Fibroblast of the aortic adventitia (primary cell): ENCODE measurements at places on chromosomes 1 and 21. TPM values are rescaled to one million over a fixed set of nuclear protein-coding genes. Genes with fewer than 3 reads are reported as not detected.

GRCh38 chr1:28027238-28027637, 61.2 kb downstream of the EYA3 start:
- no peak for DNase-seq

DNA sequence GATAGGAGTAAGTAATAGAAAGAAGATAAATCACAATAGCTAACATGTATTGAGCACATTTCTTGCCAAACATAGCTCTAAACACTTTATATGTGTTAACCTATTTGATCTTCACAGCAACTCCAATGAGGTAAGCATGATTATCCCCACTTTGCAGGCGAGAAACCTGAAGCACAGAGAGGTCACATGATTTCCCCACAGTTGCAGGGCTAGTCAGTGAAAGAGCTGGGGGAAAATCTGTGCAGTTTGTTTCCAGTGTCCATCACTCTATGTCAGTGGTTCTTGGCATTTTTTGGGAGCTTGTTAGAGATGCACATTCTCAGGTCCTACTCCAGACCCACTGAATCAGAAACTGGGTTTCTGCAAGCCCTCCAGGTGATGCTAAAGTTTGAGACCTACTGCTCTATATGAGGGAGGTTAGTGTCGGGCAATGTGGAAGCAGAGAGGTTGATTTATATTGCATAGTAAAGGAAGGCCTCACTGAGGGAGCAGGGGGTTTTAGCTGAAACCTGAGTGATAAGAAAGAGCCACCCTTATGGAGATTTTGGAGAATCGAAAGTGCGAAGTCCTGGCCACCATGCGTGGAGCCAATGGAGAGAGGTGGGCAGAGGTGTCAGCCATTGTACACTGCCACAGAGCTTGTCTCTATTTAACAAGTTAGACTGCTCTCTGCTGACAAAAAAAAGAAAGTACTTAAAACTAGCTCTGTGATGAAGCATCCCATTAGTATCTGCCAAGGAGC, 20.9 kb downstream of the MCOLN3 start:
- peak; percentile 41 for DNase-seq

GRCh38 chr1:8015036-8015808, 10.9 kb downstream of the ERRFI1 start:
- peak; percentile 96 for DNase-seq

GRCh38 chr1:156676820-156677615, at the start of gene NES:
Gene NES, minus strand, starts transcription at chr1:156677407. Its CDS starts 143 bp downstream, at chr1:156677264.
- peak; percentile 65 for DNase-seq

GRCh38 chr1:183520379-183520778, 48.1 kb downstream of the SMG7 start:
- no peak for DNase-seq

DNA sequence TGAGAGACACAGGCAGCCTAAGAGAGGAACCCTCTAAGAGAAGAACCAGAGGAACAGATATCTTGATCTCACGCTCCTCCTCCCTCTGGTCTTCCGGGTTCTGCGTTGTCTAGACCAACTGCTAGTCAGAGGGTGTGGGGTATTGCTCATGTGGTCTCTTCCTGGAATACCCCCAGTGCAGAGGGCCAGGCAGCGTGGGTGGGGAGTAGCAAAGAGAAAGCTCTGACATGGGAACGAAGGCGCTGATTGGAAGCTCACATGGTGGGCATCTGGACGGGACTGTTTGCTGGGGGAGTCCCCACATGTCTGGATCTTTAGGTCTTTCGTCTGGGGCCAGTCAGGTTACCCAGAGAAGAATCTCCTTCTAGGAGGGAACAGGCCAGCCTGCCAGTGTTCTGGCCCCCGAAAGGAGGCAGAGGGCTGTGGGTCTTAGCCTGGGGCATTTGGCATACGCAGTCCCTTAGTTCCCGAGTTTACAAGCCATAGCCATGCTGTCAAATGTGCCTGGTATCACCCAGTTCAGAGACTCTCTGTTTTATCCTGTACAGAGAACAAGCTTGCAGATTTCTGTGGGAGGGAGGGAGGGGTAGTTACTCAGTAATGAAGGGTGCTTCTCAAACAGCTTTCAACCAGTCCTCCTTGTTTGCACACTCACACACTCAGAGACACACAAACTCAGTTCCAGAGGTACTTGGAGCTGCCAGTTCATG, 18.3 kb upstream of the IL6R start:
- DNase-seq = no peak

DNA sequence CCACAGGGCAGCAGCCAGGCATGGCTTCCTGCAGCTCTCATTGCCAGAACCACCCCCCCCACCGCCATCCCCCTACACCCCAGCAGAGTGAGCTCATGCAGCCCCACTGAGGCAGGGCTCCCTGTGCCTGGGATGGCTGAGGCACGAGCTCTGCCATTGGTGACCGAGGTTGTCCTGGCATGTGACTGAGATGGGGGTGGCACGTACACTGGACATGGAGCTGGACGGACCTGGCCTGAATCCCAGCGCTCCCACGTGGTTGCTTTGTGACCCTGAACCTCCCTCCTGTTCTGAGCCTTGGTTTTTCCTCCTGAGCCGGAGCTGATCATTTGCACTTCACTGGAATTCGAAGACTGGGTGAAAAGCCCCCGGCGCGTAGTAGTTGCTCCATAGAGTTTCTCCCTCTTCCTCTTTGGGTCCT, 28.3 kb downstream of the ALPL start:
- DNase-seq = no peak

DNA sequence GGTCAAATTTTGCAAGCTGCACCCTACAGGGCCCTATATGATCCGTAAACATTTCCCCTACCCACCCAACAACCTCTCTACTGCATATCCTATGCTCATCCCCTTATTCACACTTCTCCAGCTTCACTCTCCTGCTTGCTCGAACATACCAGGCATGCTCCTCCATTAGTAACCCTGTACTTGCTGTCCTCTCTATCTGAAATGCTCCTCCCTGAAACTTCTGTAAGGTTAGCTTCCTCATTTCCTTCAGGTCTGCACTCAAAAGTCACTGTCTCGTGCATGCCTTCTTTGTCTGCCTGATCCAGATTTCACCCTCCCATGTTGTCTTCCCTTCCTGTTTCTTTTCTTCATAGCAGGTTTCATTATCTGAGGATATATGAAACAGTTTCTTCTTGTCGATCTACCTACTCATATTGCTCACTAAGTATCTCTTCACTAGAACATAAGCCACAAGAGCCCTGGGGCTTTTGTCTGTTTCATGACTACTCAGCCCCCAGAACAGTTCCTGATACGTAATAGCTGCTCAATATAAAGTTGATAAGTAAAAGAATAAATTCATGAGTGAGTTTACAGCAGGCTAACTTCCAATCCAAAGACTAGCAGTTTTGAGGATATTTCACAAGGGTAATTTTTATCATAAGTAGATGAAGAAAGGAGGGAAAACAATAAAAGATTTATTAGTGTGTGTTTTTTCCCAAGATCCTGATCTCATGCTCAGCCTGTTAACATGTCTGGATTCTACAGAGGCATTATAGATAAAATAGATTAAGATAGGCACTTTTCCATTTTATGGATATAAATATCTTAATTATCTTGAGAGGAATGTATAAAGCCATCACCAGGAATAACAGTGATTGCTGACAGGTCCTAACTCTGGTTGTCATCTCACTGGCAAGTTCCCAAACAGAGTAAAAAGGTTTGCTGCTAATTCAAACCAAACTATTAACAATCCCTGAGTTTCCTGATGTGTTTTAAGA, 392.5 kb upstream of the ESRRG start:
- no peak for DNase-seq

DNA sequence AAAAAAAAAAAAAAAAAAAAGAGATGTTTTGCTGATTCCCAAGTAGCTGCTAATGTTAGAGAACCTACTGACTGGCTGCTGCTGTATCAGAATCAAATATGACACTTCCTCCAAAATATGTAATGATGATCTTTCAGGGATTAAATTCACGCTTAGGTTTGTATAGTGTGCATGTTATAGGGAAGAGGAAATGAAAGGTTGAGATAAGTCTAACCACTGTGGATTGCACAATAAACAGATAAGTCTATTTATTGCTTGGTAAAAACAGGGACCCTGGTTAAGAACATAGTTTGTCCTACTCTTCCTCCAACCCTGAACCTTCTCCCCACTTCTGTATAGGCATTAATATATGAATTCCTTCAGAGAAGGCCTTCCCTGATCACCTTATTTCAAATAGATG, 13.2 kb downstream of the RC3H1 start:
- DNase-seq = no peak

DNA sequence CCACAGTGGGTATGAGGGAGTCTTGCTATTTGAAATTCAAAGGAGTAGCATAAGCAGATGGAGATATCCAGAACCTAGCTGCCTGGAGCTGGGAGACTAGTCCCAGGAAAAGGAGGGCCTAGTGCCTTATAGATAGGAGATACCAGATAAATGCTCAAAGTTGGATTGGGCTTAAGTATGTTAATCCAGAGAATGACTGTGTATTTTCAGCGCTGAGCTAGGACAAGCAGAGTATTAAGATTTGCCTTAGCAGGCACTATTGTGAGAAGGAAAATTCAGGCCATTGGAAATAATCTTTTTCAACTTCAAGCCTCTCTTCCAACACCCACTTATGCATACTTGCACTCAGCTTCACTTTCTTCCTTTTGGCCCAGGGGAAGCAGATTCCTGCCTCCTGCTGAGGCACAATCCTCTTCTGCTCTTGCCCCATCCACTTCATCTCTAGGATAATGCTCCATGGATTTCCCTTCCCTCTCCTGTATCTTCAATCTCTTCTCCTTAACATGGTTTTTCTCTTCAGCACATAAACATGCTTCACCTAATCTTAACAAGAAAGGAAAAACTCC, 21.1 kb downstream of the PIK3C2B start:
- DNase-seq = no peak

- DNase-seq = no peak
Measured at GRCh38 chr1:92459871-92460320, 26.8 kb downstream of the GFI1 start.

DNA sequence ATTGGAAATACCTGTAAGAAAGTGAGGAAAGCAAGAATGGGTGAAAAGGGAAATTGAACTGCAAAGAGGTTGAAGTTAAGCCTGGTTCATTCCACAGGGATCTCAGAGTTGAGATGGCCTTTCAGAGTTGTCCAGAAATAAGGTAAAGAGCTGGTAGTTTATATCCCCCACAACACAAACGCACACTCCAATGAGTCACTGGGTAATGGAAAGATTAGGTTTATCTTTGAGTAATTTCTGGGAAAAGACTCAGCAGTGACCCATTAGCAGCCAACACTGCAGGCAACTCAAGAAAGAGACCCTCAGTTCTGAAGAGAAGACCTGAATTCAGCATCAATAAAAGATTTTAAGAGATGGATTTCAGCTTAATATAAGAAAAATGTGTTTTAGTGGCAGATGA, 485.5 kb downstream of the PTPRC start:
- peak; percentile 74 for DNase-seq

DNA sequence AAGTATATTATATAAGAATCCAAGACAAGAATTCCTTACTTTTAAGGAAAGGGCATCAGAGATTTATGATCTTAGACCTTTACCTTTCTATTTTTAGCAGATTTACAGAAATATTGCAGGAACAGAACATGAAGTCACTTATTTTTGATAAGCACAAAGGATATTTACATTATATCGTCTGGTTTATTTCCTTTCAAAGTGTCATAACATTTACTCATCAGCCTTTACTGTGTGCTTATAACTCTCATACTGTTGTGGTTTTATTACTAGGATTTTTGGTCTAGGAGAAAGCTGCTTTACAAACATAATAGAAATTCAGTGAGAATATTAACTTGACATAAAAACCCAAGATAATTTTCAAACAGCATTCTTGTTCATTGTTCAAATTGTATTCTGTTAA, 47.6 kb downstream of the APP start:
- DNase-seq = no peak

- no peak for DNase-seq
Measured at GRCh38 chr1:245375789-245376460, 221.1 kb downstream of the KIF26B start.

- DNase-seq = no peak
Measured at GRCh38 chr1:217402301-217402700, 228.6 kb downstream of the GPATCH2 start.

- DNase-seq = peak; percentile 23
Measured at GRCh38 chr1:169495046-169495775, 9.5 kb upstream of the SLC19A2 start.

DNA sequence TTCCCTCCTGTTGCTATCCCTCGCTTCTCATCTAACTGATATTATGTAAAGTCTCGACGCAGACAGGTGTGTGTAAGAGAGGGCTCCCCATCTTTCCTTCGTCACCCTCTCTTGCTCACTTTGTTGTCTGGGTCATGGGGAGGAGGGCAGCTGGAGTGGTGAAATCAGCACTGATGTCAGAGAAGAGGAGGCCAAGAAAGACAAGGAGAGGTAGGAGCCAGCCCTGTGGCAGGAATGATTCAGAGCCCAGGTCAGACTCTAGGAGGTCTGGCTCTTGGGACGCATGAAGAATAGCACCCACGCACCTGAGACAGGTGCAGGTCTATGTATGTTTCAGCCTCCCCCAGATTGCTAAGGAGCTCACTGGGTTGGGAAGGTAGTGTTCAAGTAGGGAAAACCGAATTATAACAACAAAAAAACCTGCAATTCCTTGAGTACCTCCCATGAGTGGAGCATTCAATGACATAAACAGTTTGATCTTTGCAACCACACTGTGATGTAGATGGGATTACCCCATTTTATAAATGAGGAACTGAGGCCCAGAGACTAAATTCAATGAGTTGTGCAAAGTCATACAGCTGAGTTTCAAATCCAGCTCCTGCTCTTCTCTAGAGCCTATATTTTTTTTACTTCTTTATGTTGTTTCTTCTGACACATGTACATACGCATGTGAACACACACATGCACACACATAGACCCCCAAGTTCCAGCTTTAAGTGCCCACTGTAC, 10.4 kb downstream of the NUAK2 start:
- no peak for DNase-seq

GRCh38 chr1:199716729-199717128, 310.8 kb upstream of the NR5A2 start:
- no peak for DNase-seq

GRCh38 chr1:203681739-203682138, 55.1 kb downstream of the ATP2B4 start:
- DNase-seq = no peak

DNA sequence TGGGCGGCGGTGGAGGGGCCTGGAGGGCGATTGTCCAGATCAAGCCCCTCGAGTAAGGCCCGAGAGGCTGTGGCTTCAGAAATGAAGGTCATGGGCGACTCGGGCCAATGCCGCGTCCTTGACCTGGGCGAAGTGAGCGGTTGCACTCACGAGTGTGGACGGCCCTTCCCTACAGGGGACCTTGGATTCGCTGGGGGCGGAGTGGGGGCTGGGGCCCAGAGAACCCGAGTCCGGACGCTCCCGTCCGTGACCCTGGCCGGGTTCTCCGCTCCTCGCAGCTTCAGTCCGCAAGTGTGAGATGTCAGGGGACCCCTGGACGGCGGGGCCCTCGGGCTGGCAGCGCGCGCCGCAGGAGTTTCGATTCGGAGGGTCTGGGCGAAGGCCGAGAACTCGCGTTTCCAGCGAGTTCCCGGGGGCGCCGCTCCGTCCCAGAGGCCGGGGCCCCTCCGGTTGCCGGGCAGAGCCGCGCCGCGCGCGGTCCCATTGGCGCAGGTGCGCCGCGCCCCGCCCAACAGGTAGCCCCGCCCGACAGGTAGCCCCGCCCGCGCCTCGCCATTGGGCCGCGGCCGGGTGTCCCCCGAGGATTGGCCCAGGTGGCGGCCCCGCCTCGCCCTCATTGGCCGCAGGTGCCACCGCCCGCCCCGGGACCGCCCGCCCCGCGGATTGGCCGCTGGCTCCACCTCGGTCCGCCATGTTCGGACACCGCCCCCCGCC, at the start of gene PRKCZ:
Gene PRKCZ (plus strand): TSS at position 694 of the 714 bp plus-strand sequence. CDS start 220 bp downstream, outside the sequence.
- DNase-seq = no peak

PLA2G2A gene
- total RNA-seq = 0.27 TPM in 1 of 2 replicates, not detected in the other

KRTAP19-3 gene
- total RNA-seq = not detected in 2 replicates

CLIC6 gene
- total RNA-seq = 0.18 TPM in 1 of 2 replicates, not detected in the other

SPRR4 gene
- not detected in 2 replicates for total RNA-seq

PRR9 gene
- total RNA-seq = not detected in 2 replicates

CRB1 gene
- total RNA-seq = 0.08 and 0.09 TPM in 2 replicates

SELE gene
- not detected in 2 replicates for total RNA-seq
